Activated T-helper 9 cell treated with anti-CD3 and anti-CD28 coated beads, Interleukin-2, amount 50 U/mL, for 16 hours (primary cell): ENCODE measurements at places on chromosomes 12 and 14.

DNA sequence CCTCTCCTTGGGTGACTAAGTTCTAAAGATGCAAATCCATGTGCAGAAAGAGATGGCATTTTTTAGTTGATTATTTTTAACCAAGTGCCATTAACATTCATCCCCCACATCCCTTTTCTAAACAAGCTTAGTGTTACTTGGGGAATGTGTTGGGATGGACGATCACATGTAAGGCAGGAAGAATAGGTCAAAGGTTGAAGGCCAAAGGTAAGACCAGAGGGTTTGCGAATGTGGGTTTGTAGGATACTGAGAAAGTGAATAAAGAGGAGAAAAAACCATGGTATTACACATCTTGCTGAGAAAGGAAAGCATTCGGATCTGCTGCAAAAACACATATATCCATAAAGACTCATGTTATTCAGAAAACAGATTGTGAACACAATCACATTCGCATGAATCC lies 111.6 kb downstream of the GCH1 start:
- DNase-seq = no peak

- no peak for DNase-seq
These were observed 224.6 kb downstream of the ANO2 start for GRCh38 chr12:5720381-5721005.

DNA sequence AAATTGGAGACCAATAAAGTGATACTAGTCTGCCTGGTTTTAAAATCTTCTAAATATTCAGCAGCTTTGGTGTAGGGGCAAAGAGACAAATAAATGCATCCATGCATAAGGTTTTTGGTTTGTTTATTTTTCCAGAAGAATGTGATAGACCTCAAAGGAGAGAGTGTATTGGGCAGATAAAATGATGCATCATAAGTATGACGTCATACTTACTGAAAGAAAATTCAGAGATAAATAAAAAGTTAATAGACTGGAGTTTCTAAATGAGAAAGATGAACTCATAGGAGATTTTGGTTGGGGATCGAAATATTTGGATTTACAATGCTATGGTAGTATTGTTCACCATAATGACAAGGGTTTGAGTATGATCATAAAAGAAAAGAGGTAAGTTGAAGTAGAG lies 10.2 kb downstream of the SYT10 start:
- no peak for DNase-seq

- DNase-seq = no peak
These were observed 13.2 kb upstream of the CDH24 start for GRCh38 chr14:23070262-23071129.

DNA sequence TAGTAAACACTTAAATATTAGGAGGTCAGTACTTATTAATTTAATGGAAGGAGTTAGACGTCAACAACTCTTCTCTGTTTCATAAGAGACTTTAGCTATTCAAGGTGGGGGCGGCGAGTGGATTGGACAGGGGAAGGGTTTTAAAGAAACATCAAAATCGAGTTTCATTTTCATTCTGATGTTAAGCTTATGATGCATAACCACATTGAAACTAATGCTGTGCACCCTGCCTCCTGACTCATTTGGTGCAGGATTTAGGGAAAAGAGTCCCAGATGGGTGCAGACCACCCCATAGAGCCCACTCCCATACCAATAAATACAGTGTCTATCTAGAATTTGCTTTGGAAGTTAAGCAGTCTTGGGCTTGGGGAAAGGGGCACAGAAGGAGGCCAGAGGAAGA lies 7.4 kb downstream of the ZBTB39 start:
- peak; percentile 18 for DNase-seq

DNA sequence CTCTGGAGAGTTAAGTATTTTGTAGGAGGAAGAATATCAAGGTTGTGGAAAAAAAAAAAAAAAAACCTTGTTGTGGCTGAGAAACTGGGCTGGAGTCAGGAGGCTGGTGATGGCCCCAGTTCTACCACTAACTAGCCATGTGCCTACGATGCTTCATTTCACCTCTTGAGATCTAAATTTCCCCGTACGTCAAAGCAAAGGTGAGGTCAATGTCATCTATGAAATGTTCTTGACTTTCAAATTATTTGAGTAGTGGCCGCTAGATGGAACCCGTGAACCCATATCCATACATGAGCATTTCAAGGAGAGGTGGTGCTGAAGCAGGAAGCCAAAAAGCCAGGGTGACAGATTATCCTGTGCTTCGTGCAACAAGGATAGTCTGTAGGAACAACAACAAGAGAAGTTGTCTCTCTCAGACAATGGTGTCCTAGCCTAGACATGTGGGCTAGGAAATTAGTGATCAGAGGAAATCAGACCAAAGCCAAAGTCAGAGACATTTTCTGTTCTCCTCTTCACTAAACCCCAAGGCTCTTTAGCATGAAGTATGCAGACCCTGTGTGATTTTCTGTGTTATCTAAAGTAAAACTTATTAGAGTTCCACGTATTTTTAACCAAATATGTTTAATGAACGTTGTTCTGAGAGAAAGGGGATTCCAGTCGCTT lies 95.5 kb upstream of the ETV6 start:
- DNase-seq = peak; percentile 6

DNA sequence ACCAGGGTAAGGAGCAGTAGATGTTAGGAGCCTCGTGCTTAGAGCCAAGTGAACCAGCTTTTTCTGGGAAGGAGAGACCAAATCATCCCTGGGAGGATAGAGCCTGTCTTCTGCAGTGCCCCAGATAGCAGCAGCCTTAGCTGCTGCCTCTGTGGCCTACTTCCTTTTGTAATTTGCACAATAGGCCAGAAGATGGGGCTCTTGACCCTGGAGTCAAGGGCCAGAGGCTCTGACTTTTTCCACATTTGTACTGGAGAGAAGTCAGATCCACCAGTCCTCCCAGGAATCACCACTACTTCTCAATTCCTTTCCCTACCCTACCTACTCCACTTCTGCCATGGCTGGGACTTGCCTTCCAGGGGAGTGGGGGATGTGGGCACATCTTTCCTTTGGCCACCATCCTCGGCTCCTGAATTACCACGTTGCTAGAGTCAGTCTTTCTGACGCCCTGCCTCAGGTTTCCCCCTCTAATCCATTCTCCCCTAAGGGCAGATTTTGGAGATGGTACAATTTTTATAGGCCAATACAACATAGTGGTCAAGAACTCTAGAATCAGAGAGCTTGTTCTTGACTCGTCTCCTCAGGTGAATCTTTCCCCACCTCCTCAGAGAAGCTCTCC lies 3.3 kb upstream of the SLC4A8 start:
- no peak for DNase-seq

GRCh38 chr14:76491172-76491930 lies 115.4 kb downstream of the ESRRB start:
- DNase-seq = no peak

GRCh38 chr12:27843714-27844245 lies 63.7 kb upstream of the MANSC4 start:
- no peak for DNase-seq

DNA sequence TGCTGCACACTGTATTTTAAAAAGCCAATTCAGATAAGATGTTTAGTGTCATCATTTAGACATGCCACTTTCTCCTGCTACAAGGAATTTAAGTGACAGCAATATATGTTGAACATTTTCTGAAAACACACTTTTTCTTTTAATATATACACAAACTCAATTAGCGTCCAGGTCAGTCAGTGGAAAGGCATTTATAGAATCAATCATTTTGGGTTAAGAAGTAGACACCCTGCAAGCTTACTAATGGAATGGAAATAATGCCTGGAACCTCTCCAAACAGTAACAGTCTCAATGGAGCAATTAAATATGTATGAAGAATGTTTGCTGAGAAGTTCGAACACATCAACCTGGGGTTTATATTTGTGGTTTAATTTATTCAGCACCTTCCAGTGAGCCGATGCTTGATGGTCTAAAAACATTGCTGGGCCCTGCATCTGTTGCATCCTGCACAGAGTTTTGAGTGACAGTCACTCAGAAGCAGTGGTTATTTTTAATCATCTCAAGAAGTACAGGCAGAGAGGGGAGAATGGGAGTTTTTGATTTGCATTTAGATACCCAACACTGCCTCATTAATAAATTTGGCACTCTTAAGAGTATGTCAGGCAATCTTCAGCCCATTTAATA lies 410.7 kb downstream of the TMEM117 start:
- DNase-seq = no peak

DNA sequence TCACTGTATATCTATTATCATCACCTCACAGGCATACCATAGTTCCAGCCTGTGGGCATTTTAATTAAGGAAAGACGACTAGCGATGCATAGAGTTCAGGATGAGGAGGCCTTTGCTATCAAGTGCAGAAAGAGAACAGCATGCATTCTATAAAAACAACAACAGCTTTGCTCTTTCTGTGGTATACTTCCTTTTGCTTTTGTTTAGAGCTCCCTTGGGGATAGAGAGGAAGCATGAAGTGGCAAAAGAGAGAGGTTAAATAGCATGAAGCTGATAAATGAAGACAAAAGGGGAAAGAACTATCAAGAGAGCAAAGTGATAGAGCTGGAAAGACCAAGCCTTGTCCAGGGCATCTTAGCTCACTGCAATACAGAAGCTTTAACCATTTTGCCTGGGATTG lies 23.5 kb downstream of the IFNG-AS1 start:
- DNase-seq = no peak

DNA sequence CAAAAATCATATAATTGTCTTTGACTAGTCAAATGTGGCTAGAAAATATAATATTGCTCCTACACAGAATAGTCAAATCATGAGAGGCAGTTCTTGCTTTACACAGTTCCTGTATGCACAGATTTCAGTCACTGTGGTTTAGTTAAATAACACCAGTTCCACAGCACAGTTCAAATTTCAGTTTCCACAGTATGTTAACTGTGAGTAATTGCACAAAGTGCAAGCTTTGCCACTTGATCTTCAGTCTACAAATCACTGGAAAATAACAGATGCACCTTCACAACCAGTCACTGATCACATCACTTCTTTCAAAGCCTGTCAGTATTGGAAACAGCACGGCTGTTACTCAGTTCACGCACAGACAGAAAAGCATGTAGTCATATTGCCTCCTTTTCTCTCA lies 38.7 kb downstream of the KCNH5 start:
- no peak for DNase-seq

DNA sequence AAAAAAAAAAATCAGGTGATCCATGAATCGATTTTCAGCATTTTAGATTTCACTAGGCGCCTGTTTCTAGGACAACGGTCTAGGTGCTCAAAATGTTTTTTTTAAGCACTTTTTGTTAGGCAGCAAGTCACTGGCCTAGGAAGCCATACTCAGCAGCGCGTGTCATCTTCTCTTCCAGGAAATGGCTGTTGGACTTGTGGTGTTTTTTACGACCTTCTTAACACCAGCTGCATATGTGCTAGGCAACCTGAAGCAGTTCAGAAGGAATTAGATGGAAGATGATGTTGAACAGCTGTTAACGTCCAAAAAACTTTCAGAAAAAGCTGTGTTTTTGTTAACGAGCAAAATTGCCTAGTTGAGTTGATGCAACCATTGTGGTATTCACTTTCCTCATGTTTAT lies 868 bp downstream of the COX8C start:
- DNase-seq = no peak

GRCh38 chr14:104284107-104284592 lies 145.8 kb downstream of the KIF26A start:
- no peak for DNase-seq

DNA sequence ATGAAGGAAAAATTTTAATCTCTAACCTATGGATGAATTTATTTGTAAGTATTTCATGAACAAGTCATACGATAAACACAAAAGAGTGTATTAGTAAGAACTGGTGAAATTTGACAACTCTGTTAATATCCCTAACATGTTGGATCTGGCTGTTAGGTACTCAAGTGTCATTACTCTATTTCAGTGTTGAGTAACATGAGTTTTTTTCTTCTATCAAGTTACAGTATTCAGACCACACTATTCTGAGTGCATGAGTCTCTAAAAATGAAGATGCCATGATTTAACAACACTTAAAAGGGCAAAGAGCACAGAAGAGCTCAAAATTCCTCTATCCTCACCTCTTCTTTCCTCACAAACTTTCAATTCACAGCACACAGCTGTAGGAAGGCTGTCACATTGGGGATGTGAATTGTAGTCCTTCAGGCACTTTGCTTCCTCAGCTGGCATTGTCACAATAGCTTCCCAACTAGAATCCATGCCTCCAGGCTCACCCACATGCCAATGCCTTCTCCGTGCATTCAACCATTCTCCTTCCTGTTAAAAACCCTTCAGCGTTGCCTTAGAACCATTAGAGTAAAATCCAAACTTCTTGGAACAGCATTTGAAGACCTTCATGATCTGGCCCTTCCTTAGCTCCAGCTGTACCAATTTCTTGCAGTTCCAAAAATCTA lies 73.7 kb upstream of the DBX2 start:
- DNase-seq = no peak

DNA sequence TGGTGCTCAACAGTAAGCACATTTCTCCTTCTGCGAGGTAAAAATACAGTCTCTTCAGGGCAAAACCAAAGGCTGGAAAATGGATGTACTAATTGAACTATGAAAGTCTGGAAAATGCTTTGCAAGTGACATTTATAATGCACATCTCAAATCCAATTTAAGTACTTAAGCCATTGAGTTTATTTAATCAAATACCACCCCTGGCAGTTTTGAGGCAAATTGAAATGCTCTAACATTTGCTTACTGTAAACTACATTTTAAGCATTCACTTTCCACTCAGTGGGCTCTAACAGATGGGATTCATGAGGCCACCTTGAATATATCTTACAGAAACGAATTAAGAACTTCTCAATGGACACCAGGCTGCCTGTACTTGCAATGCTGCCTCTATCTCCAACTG lies 69.7 kb downstream of the HELB start:
- no peak for DNase-seq

DNA sequence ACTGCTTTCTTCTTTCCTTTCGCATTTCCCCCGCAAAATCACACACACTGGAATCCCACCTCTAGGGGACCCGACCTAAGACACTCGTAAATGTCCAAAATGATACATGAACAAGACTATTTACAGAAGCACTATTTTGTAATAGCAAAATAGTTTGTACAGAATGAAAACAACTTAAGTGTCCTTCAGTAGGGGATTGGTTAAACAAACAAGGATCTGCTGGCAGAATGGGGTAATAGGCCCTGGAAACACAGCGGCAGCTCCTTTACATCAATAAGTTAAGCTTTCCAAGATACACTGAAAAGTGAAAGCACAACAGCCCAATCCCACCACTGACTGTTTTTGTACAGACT lies 48.8 kb downstream of the LTBP2 start:
- DNase-seq = no peak

GRCh38 chr12:48946205-48946604 lies 11.1 kb downstream of the ARF3 start:
- no peak for DNase-seq

DNA sequence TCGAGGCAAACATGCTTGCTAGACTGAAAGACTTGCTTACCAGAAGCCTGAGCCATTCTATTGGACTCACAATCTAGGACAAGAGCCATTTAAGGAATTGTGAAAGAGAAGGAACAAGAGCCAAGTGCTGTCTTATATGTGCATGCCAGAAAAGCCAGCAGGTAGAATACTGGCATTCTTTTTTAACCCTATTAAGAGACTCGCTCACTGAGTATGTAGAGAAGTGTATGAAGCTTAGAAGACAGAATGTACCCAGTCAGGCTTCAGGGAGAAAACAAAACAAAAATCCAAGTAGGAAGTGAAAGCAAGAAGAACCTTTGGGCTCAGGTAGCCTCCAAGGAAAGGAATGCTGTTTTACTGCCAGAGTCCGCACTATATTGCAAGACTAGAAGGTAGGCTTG lies 65.9 kb downstream of the DCAF5 start:
- no peak for DNase-seq

- DNase-seq = no peak
These were observed 111.6 kb downstream of the ADGRD1 start for GRCh38 chr12:131065279-131065678.
